ENCODE measurements at places on chromosomes 12 and 14.

- DNase-seq, result no peak
Observed at GRCh38 chr14:106489112-106489881, 962.9 kb downstream of the TMEM121 start.

- DNase-seq, result no peak
Observed at GRCh38 chr12:117041798-117042170, 57.4 kb downstream of the TESC start.

DNA sequence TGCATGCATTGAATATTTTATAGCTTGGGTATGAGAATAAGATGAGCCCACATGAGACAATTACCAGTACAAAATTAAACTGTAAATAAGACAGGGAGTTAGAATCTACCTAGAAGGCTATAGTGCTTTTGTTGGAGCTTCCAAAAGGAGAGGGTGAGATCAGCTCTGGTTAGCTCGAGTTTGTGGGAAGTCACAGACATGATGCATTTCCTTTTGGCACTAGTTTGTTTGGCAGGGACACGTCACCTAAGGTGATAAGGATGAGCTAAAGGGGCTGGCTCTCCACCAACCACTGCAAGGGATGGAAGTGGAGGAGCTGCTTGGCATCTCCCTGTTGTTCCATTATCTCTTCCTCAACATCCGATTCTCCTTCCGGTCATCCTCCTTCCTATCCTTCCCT lies 48.5 kb upstream of the CPM start:
- no peak for DNase-seq

DNA sequence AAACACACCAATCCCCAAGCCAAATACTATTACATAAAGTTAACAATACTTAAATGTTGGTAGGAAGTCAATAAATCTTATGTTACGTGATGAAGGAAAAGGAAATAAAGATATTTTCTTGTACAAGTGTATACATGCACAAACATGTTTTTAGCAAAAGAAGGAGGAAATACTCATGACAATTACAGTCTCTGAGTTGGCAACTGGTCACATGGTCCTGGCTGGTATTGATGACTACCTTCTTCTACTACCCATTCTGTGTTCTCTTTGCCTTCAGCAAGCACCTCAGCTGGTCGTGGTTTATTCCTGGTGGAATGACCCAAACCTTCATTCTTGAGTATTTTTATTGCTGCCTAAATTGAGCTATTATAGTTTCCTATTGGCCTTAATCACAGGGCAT lies 84.8 kb downstream of the PLBD1 start:
- no peak for DNase-seq

DNA sequence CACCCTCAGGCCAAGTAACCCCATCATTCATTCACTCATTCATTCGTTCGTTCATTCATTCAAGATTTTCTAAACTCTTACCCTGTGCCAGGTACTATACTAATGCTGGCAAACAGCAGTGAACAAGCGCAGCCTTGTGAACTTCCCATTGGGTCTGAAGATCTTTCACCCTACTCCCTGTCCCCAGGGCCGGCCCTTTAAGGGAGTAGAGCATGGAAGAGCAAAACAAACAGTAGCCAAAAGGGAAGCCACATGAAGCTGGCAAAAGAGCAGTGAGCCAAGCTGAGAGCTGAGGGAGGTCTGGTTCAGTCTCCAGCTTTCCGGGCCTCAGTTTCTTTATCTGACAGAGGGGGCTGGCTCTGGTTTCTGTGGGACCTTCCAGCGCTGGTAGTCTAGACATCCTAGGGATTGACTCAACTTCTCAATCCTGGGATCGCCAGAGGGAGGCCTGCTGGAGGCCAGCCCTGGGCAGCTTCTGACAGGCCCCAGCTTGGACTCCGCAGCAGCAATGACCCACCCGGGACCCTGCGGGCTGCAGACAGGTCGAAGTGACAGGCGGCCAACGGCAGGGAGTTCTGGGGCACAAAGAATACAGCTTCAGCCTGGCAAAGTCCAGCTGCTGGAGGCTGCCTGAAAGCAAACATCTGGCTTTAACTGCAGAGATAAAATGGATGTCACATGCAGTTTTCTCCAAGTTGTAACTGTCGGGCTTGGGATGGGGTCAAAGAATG lies 27.1 kb downstream of the ACTN1 start:
- no peak for DNase-seq

GRCh38 chr12:101582937-101583336 lies 11.8 kb upstream of the MYBPC1 start:
- no peak for DNase-seq
